ENCODE measurements at places on chromosomes 1 and 21. TPM values are rescaled to one million over a fixed set of nuclear protein-coding genes. Genes with fewer than 3 reads are reported as not detected.

DNA sequence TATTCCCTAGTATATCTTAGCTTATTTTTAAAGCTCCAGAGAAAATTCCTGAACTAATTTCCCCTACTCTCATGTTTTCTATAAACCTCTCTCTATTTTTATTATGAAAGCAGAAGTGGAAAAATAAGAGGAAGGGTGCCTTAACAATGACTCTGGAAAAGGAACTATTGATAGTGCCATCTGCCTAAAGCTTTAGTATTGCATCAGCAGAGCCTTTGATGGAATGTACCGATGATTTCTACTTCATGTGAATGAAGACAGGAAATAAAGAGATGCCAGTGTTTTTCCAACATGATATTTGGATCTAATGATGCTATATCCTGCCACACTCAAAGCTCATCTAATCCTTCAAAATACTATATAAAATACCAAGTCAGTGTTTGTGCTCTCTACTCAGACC, 35.1 kb downstream of the TNFSF18 start:
- no peak for ATAC-seq

The PODN gene
- 2.7 TPM for total RNA-seq

DNA sequence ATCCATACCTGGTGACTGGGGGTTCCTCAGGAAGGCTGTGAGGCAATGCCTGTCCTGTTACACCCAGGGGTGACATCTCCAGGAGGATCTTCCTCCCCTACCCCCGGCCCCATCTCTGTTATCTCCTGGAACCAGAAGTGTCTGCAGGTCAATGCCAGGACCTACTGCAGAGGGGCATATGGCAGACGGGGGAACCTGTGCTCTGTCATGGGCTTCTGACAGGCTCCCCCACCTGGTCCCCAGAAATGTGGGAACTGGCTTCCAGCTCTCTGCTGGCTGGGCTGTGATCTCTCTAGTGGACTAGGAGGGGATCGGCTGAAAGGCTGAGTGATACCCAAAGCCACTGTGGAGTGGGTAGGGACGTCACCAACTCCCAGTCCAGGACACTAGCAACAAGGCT, 21.0 kb downstream of the KCND3 start:
- no peak for ATAC-seq

GRCh38 chr1:52238474-52238873, 96.6 kb downstream of the ZFYVE9 start:
- ATAC-seq: no peak

DNA sequence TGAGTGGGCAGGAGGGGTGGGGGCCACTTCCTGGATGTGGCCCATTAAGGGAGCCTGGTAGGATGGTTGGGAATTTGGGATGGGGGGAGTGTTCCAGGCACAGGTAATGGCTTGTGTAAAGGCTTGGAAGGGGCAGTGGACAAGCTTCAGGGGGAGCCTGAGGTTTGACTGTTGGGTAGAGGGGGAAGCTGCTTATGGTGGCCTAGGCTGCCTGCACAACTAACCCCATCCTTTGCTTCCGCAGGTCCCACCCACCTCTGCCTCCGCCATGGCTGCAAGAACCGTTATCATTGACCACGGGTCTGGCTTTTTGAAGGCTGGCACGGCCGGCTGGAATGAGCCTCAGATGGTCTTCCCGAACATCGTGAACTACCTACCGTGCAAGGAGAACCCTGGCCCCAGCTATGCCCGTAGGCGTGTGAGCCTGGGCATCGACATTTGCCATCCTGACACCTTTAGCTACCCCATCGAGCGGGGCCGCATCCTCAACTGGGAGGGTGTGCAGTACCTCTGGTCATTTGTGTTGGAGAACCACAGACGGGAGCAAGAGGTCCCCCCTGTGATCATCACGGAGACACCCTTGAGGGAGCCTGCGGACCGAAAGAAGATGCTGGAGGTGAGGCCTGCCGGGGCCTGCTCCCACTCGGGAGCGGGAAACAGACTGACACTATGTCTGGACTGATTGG, 67.8 kb downstream of the ACTL8 start:
- no peak for ATAC-seq

DNA sequence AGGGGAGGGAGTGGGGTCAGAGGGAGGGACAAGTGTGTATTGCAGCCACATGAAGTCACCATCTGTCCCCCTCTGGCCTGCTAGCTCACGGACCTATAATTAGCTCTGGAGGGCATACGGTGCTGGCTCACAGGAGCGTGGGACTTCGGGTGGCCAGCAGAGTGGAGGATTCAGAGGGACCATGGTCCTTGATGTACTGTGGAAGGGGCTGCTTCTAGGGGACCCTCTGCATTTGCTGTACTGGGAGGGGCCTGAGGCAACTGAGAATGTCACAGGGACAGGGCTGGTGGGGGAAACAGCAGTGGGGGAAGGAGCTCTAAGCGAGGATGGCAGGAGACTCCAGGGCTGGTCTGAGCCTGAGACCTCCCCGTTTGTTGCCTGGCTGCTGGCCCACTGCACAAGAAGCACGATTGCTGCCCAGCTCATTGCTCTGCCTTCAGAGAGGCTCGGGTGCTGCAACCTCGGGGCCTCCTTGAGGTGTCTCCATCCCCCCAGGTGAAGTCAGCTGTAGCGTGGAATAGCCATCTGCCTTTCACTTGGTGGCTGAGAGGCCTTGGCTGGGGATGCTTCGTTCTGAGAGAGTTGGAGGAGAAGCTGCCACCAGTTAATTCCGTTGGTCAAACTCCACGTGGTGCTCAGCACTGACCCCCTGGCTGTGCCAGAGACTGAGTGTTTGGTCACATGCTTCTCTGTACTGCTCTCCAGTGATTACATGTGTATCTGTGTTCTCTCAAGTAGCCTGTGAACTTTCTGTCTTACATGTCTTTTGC, 2.7 kb downstream of the PPFIA4 start:
- ATAC-seq: no peak

The LRRN2 gene
- total RNA-seq: 8.2 TPM

DNA sequence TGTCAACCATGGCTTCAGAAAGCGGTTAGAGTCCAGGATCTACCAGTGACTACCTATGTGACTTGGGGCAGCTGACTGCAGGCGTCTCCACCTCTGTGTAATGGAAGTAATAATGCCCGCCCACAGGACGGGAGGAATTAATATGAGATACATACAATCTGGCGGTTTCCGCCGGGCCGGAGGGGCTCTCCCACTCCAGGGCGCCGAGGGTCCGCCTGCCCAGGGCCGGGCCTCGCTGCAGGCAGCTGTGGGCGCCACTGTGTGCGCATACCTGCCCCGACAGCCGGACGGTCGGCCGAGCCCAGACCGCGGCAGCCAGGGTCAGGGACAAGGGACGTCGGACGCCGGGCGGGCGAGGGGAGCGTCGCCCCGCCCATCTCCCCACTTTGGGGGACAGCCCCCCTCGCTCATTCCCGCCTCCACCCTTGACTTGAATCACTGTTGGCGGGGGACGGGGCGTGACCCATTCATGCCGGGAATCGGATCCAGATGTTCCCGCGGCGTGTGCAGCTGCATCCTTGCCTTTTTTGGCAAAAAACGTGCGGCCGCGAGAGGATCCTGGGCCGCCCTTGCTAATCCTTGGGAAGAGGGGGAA, 6.0 kb upstream of the SF3A3 start:
- ATAC-seq: peak; percentile 3

DNA sequence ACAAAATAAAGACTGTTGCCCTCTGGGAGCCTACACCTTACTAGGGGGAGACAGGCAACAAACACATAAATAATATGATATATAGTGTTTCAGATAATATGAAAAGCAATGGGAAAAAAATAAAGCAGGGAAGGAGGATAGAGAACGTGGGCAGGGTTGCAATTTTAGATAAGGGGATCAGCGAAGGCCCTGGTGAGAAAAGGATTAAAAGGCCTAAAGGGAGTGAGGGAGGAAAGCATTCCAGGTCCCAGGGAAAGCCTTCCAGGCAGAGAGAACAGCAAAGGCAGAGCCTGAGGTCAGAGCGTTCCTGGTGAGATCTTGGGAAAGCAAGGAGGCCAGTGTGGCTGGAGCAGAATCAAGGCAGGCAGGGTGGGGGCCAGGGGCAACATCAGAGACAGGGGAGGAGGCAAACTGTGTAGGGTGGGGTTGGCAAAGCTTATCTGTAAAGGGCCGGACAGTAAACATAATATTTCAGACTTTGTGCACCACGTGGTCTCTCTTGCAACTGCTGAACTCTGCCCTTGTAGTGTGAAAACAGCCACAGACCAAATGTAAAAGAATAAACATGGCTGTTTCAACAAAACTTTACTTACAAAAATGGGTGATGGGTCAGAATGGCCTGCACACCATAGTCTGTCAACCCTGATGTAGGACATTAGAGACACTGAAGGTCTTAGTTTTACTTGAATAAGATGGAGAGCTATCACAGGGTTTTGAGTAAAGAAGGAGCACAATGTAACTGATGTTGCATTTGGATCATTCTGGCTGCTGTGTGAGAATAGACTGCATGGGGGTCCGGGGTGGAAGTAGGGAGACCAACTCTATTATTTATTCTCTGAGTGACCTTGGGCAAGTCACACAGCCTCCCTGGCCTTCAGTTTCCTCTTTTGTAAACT, 13.3 kb upstream of the CPT2 start:
- ATAC-seq: no peak

DNA sequence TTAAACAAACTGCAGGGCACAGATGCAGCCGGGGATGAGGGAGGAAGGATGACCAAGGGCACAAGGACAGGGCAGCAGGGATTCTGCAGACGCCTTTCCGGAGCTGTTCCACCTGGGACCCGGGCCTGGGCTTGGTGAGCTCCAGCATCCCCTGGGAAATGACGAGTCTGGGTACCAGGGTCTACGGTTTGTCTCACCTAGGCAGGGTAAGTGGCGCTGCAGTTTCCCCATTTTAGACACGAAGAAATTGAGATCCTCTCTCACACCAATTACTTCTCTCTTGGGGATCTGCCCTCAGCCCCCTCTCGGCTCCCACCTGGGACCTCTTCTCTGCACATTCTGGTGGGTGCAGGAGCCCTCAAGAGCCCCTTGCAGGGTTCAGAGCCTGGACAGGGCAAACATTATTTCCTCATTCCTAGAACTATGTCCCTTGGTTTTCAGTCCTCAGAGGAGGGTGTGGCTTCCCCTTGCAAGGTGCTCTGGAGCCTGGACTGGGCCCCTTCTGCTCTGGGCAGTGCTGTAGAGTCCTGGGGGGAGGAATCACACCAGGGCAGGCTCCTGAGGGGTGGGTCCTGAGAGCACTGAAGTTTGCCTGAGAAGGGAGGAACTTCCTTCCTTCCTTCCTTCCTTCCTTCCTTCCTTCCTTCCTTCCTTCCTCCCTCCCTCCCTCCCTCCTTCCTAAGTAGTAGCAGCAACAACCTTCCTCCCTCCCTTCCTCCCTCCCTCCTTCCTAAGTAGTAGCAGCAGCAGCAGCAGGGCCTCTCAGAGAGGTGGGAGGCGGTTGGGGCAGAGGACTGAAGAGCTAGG, 16.0 kb downstream of the RAP1GAP start:
- ATAC-seq: no peak

GRCh38 chr1:41870076-41870562, 48.6 kb downstream of the HIVEP3 start:
- peak; percentile 80 for ATAC-seq

DNA sequence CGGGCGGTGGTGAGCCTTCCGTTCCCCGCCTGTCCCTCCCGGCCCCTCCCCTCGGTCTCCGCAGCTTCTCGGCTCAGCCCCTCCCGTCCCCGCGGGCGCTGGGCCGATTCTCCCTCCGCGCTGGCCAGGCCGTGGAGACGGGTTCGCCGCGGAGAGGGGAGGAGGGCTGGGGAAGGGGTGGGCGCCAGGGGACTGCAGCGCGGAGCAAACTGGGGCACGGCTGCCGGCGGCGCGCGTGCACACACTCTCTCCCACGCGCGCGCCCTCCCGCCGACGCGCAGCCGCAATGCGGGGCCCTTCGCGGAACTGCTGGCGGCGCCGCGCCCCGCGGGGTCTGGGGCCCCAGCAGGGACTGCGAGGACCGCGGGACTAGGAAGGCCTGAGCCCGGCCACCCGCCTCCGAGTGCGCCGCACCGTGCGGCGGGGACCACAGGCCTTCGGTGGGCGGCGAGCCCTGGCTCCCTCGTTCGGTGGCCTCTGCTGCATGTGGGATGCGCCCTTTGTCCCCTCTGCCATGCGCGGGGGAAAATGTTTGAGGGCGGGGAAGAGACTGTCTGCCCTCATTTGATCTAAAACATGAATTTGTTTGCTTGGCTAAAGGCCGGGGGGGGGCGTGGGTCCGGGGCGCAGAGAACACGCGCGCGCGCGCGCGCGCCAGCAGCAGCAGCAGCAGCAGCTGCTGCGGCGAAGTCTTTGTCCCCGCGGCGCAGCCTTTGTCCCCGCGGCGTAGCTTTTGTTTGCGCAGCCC, 90.7 kb upstream of the VAMP3 start:
- ATAC-seq: peak; percentile 94

GRCh38 chr1:19139711-19140110, 70.4 kb downstream of the UBR4 start:
- no peak for ATAC-seq

The DARS2 gene
- total RNA-seq: 16.0 TPM

- ATAC-seq: peak; percentile 51
Measured at GRCh38 chr1:58922302-58923089, 138.6 kb upstream of the JUN start.

DNA sequence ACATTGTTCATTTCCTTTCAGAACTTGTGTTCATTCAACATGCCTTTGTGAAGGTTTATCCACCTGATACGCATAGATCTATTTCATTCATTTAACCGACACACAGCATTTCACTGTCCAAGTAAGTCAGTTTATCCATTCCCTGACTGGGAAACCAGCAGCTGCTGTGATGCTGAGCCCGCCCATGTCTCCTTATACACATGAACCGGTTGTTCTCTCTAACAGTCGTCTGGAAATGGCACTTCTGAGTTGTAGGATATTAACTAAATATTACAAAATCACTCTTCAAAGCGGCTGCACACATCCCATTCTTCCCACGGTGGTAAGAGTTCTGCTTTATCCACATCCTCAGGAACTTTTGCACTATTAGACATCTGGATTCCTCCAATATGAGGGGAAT, 71.1 kb downstream of the NPHP4 start:
- no peak for ATAC-seq

GRCh38 chr1:182444497-182444896, 5.4 kb upstream of the RGSL1 start:
- no peak for ATAC-seq

GRCh38 chr1:28668191-28668955, at the start of gene GMEB1:
GMEB1 (plus strand) TSS chr1:28668784; CDS start chr1:28683613, 14,829 bp downstream.
- ATAC-seq: peak; percentile 85

DNA sequence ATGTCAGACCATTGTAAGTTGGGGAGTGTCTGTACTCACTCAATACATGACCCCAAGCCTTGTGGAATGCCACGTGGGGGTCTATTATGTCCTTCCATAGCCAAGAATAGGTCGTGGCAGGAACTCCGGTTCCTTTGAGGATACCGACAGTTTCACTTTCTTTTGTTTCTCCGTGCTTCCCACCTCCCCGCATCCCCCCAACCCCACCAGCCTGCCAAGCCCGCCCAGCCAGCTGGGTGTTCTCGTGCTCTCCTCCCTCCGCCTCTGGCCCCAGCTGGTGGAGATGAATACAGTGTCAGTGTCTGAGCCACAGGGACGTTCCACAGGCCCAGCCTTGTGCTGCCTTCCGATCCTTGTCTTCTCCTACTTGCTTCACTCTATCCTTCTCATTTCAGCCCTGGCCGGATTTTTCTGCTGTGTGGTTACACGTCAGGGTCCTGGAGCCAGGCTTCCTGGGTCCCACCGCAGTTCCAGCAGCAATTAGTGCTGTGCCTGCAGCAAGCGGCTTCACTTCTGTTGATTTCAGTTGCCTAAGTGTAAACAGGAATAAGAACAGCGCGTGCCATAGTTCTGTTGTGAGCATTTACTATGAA, 4.1 kb upstream of the AGTRAP start:
- peak; percentile 25 for ATAC-seq
